ENCODE measurements at places on chromosomes 1 and 21.
A peak's percentile ranks its signal among the peaks of the same experiment; 100 is the strongest.

- DNase-seq: no peak
Observed at GRCh38 chr1:50095716-50096115, 13.0 kb upstream of the ELAVL4 start.

DNA sequence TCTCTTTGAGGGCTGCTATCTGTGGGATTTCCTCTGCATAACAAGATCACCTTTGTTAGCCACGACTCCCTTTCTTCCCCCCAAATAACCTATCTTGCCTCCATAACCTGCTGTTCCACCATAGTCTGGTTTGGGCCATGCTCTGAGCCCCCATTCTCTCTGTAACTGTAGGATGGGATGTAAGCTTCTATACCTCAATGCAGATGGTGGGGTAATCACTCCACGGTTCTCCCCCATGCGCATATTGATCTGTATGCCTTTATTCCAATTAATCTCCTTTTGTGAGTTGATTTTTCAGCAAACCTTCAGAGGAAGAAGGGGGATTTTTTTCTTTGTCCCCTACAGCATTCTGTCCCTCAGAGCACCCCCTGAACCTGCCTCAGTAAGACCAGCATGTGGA is 170.1 kb upstream of the IRF2BP2 start:
- DNase-seq: no peak

DNA sequence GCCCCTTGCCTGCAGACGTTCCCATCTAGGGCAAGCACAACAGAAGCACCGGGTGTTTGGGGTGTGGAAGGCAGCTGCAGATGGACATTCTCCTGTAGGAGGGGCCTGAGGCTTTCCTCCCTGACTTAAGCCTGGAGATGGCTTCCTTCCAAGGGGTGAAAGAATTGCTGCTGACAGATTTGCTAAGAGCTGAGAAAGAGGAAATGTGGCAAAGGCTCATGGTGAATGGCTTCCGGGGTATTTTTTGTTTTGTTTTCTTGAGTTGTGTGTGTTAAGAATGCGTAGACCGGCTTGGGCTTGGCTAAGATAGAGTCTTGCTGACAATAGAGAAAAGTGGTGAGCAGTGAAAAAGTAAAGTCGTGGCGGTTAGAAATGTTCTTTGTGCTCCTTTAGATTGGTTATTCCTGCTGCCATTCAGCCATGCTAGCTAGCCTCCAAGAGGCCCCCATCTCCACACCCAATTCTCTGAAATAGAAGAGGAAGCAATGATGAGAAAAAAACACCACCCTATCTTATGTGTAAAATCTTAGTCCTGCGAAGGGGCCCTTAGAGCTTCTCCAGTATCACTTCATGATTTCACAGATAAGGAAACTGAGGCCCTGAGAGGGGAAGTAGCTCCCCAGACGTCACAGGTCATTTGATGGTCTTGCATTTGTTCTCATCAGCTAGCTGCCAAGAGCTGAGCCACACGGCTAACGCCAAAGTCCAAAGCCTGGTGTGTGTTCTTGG is 36.9 kb downstream of the EIF2D start:
- DNase-seq: no peak

- DNase-seq: no peak
Observed at GRCh38 chr1:44436401-44437106, 31.5 kb downstream of the RNF220 start.

- DNase-seq: no peak
Observed at GRCh38 chr1:236835491-236835890, 40.4 kb downstream of the MTR start.

- DNase-seq: no peak
Observed at GRCh38 chr1:244056577-244056976, 5.5 kb downstream of the ZBTB18 start.

DNA sequence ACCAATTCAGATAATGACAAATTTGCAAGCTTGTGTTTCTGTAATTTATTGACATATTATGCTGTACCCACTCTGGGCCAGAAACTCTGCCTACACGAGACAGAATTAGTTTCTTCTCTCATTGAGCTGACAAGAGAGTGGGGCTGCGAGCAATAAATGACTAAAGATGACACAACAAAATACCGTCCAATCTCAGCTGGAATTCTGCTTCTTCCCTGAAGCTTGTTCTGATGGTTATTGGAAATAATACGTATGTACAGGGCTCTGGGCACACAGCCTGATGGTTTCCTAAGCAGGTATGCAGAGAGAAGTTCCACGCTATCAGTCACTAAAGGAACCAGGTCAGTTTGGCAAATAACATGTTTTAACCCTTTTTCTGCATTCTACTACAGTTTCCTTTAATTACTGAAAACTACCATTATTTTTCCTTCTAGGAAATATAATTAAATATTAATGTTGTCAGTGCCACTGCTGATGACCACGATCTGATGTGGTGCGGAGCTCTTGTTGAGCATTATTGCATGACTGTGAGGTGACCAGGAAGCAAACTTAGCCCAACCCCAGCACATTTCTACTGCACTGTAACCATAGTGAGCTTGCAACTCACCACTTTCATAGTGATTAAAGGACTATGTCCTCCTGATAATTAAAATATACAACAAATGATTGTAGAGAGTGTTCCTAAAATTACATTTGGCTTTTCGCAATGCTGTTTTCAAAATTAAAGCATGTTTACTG is 221.4 kb upstream of the L1TD1 start:
- no peak for DNase-seq

DNA sequence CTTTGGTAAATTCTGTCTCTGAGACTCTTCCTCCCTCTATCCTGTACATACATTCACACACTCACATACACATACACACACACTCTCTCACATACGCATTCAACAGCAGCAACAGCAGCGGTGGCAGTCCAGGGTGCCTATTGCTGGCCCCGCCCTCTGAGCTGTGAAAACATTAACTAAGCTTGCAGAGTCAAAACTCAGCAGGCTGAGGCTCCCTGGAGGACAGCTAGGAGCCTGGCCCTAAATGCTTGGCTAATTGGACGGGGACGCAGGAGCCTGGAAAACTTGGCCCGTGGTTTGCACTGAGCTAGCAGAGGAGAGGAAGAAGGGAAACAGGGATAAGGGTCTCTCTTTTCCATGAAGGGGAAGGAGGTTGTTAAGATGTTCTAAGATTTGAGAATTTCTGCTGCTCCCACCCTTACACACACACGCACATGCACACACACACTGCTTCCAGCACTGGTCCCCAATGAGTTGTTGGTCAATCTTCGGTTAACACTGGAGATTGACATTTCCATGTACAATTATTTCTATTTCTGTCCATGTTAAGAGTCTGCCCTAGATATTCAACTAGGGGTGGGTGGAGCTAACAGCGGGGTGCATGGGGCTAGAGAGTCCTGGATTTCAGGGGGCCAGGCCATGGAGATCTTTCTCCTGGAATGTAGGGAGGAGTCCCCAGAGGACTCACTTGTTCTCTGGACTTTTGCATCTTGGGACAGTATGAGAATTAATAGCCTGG is 94.2 kb downstream of the PLXNA2 start:
- DNase-seq: peak; percentile 57

DNA sequence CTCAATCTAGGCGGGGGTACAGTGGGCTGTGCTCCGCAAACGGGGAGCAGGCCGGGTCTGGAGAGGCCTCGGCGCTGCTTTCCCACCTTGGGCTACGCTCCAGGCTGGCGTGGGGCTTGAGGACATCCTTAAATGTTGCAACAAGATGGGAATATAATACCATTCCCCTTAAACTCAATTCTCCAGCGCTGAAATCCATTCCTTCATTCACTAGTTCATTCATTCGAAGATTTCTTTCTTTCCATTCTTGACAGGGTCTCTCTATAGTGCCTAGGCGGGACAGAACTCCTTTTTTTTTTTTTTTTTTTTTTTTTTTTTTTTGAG is 261 bp upstream of the DPM3 start:
- no peak for DNase-seq

DNA sequence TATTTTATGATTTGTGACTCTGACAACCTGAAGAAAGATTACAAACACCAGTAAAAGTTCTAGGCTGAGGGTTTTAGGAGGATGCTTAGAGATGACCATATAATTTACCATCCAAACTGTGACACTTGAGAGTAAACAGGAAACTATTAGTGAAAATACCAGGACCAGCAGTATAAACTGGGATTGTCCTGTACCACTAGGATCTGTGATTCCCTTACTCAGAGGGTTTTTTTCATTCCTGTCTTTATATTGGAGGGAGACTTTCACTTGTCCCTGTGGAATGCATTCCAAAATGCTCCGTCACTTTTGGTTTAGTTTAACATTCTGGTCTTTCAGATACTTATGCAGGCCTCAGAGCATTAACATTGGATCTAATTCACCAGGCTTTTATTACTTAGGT is 482.9 kb downstream of the PTBP2 start:
- no peak for DNase-seq

GRCh38 chr1:21865943-21866706 is 54.1 kb downstream of the LDLRAD2 start:
- DNase-seq: no peak

DNA sequence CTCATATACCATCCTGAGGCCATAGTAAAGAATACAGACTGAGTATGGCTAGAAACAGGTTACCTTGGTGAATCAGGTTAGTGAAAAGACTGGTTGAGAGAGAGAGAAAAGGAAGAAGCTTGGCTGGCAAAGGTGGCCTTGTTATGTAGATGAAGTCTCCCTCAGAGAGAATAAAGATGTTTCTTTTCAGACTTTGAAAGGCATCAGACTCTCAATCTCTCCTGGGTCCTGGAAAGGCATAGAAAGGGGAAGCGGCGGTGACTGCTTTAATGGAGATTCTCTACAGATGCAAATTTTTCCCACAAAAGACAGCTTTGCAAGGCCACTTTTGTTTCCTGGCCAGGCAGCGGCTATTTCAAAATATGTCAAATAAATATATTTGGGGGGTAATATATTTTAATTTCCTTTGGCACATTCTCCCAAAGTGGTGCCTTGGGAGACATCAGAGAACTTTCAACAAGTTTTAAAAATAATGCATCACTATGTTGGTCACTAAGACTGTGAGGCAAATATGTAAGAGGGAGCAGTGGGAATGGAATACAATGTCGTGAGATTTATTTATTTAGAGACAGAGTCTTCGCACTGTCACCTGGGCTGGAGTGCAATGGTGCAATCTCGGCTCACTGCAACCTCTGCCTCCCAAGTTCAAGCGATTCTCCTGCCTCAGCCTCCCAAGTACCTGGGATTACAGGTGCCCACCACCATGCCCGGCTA is 46.1 kb downstream of the NPHS2 start:
- DNase-seq: no peak

- no peak for DNase-seq
Observed at GRCh38 chr1:63487336-63488065, 35.5 kb downstream of the ITGB3BP start.

DNA sequence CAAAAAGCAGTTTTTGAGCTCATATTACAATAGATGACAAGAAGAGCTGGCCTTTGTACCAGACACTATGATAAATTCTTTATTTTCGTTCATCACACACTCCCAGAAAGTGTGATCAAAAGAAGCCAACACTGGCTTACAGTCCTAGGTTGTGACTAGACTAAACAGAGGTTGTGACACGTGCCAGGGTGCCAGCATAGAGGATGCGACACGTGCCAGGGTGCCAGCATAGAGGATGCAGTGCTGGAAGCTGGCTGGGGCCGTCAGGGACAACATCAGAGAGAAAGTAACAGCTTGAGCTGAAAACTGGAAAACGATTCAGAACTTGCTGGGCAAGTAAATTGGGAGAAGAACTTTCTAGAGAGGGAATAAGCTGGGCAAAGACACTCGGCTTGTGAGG is 2.2 kb downstream of the MTARC1 start:
- no peak for DNase-seq

DNA sequence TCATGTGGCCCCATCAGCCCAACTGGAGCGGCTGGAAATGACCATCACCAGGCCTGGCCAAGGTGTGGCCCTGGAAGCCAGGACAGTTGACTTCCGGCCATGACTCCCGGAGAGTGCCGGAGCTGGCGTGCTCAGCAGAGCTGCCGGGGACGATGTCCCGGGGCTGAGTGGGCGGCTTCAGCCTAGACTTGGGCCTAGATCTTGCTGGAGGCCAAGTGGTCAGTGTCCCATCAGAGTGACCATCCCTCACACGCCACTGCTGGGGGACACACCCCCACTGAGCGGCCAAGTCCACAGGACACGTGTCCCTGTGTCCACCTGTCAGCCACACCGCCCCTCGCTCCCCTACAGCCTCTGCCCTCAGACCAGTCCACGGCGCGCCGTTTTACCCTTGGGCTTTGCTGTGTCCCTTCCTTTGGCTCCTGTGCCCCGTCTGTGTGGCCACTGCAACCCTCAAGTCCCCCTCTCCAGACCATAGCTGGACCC is 4.0 kb downstream of the FAAP20 start:
- no peak for DNase-seq
